Activated CD8-positive, alpha-beta memory T cell treated with anti-CD3 and anti-CD28 coated beads, Interleukin-2, amount 50 U/mL, for 4 hours (primary cell): ENCODE measurements at places on chromosomes 4 and X.

DNA sequence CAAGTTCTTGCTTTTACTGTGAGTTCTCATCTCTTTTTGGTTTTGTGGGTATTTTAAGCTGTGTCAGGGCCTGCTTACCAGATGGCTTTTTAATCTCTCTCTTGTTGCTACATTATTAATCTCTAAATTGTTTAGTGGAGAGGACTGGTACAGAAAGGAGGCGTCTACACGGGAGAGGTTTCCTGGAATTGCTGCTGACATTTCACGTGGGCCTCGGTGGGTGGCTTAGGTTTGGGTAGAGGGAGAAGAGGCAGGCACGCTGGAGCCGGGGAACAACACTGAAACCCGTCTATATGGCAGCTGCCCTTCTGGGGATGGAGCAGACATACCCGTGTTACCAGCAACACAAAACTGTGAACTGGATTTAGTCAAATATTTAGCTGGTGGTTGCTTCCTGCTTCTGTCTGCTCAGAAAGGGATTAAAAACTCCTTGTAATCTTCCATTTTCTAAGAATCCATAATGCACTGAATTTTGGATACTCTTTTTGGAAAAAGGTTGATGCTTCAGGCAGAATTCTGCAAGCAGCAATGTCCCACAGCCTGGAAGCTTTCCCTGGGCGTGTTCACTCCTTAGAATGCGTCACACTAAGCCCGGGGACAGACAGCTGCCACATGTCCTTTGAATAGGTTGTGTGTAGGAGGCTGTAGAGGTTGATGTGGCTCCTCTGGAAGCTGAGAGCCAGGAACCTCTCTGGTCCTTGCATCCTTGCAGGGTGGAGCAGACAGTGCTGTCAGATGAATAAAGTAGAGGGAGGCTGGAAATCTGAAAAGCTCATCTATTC, 199.8 kb upstream of the GATB start:
- no peak for DNase-seq

DNA sequence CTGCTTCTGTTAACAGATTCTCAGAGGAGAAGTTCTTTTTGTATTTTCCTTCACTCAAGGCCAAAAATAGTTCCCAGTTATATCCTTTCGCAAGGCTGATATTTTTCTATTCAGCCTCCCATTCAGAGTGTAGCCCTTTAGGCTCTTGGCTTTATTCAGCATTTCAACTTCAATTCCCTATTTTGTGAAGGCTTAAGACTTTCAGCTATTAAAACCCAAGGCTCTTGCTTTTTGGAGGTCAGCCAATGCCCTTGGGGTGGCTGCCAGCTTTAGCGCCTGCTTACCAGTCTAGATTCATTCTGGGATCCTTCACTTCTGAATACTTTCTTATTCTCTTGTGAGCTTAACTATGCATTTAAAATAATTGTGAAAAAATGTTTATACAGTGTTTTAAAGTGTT, 57.3 kb upstream of the ADGRA3 start:
- DNase-seq, result no peak

- DNase-seq, result no peak
Measured at GRCh38 chr4:37244583-37245390, at the start of gene NWD2. NWD2 (plus strand) TSS chr4:37244743; CDS start chr4:37245068, 325 bp downstream.

- no peak for DNase-seq
Measured at GRCh38 chr4:9758641-9759317, 22.7 kb upstream of the DRD5 start.

DNA sequence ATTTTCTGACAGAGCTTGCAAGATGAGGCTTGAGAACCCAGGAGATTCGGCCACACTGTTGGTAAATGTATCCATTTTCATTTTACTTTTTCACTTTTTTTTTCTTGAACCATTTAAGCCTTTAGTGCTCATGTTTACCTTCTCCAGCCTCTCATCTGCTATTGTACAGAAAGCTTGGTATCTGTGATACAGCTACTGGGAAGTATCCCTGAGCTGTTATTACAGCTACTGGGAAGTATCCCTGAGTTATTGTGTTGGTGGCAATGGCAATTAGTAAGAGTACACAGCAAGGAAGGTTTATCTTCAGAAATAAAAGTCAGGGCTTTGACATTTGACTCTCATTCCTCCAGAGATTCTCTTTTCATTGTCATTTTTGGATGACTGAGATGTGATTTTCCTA, 11.8 kb downstream of the CTSO start:
- no peak for DNase-seq

- no peak for DNase-seq
Measured at GRCh38 chr4:168900080-168900479, 110.0 kb downstream of the CBR4 start.
